ENCODE measurements at places on chromosomes 6 and 20.

DNA sequence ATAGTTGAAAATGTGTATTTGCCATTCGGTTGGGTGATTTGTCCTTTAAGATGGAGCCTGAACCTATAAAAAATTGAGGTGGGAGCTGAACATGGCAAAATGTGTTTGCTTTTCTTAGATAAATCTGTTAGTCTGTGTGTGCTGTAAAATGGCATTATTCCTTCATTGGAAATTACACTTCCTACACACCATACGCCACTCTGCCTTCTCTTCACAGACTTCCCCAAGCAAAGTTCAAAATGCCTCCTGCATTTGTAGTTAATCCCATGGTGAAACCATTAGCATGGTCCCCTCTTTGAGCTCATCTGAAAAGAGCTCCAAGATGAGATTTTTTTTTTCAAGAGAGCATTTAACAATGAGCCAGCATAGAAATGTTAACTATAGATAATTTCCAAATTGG lies 567 bp downstream of the ADTRP start:
- no peak for DNase-seq

GRCh38 chr6:36682328-36683144 lies 4.0 kb downstream of the CDKN1A start:
- peak; percentile 64 for DNase-seq

- no peak for DNase-seq
Observed at GRCh38 chr6:119353696-119354095, 4.1 kb upstream of the MAN1A1 start.

- DNase-seq, result no peak
Observed at GRCh38 chr6:145051661-145052060, 683.7 kb downstream of the EPM2A start.

GRCh38 chr6:131363947-131364834 lies 208.8 kb upstream of the ARG1 start:
- DNase-seq, result no peak

GRCh38 chr6:130069485-130069884 lies 51.1 kb downstream of the L3MBTL3 start:
- DNase-seq, result no peak

GRCh38 chr20:45934046-45934585 lies 367 bp upstream of the PCIF1 start:
- no peak for DNase-seq

- DNase-seq, result no peak
Observed at GRCh38 chr6:24761193-24761835, 13.4 kb upstream of the GMNN start.

DNA sequence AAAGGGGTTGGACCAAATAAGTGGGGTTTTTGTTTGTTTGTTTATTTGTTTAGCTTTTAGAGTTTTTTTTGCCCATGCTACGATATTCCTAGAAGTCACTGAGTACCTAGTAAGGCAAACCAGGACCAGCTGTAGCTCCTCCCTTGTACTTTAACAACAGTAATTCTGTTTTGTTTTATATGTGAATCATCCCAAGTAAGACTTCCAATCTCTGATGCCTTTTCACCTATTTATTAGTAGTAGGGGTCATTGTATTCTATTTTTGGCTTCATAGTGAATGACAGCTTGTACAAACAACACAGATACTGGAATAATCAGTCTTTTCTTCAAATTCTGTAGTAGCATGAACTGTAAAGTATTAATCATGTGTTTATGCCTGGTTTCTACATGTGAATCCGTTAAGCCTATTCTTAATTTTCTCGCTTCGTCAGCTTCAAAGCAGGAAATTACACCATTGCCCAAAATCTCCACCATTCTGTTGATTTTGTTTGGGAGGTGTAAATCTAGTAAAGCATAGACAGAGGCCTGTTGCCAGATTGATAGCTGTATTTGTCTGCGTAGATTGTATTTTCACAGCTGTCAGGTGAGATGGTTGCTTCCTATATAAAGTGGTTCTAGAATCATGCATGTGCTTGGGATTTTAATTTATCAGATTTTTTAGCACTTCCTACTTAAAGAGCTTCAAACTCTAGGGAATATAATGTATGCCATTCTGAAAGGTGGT lies 151.5 kb upstream of the FLRT3 start:
- DNase-seq, result no peak

- no peak for DNase-seq
Observed at GRCh38 chr6:14149053-14149738, 31.6 kb downstream of the CD83 start.

DNA sequence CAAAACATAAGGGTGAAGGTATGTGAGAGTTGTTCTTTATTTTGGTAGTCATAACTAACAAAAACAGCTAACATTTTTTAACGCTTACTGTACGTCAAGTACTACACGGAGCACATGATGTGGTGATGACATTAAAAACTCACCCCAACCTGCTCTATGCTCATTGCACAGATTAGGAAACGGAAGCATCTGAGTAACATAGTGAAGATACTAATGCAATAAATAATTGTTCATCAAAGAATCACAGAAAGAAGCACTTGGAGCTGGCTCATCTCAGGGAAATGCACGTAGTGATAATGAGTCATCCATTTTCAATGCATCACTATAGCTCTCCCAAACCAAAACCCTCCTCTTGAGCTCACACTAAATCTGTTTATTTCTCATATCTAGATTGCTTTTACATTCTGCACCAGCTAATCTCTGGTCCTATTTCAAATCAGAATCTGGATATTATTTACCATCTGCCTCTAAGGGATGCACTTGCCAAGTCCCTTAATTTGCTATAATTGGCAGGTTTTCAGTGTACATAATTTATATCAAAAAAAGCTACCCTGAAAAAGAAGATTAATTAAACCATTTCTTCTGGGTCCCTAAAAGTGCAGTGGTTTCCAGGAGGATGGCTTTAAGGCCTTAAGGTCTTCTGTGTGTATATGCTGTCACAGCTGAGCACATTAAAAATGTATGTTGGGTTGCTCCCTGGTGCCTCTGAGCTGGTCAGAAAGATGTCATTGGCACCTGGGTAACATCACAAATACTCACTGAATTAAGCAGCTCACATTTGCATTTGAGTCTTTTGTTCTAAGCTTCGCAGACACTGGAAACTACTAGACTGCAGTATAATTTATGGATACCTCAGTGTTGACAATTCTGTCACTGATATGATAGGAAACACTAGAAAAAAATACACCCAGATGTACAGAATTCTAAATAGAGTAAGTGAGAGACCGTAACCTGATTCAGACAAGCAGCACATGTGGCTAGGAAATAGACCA lies 677.4 kb upstream of the CITED2 start:
- no peak for DNase-seq

DNA sequence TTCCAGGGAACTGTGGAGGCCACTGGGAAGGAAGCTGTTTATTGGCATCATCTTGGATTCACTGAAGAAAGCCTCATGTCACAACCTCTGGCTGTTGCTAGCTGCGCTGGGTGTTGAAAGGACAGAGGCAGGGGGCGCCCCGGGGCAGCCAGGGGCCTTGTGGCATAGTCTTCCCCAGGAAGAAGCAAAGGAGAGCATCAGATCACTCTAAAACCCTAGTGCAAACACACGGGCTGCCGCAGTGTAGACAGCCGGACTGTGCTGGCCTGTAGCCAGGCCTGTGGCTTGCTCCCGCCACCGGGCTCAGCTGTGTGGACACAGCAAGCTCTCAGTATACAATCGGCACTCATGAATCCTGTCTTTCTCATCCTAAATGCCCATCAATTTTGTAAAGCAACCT lies 23.8 kb upstream of the SMOC2 start:
- no peak for DNase-seq

DNA sequence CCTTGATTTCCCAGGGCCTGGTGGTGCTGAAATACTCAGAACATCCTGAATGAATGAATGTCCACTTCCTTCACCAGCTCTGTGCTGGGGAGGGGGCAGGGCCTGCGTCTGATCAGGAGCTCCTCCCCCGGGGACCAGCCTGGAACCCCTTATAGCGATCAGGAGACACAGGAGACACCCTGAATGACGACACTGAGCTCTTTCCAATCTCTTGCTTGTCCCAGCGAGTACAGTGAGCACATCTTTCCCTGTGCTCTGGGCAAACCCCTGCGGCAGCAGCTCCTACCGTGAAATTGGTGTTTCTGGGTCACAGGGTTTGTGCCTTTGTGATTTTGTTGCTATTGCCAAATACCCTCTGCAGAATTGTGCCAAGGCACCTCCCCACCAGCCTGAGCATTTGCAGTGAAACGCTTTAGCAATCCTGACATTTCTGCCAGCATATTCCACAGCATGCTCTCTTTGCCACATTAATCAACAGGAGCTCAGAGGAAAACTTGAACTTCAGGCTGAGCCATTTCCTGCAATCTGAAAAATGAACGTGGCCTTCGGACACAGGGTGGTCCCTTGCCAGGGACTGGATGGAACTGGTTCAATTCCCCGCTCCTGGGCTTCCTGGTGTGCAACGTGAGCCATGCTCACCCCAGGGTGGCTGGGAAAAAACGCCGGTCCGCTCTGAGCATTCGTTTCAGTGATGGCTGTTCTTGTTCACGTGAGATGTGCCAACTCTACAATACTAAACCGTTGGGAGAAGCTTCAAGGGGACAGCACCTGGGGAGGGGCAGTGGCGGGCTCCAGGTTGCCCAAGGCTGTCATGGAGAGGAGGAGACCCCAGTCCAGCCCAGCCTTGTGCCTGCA lies 23.1 kb upstream of the MRGBP start:
- DNase-seq, result no peak

All from activated CD4-positive, alpha-beta T cell treated with anti-CD3 and anti-CD28 coated beads, Interleukin-2, amount 50 U/mL, for 4 hours (primary cell).